ENCODE measurements at places on chromosomes 2 and 18.

- DNase-seq, result no peak
Observed at GRCh38 chr18:48470484-48471180, 61.4 kb upstream of the ZBTB7C start.

- no peak for DNase-seq
Observed at GRCh38 chr2:1620081-1620480, 124.2 kb downstream of the PXDN start.

DNA sequence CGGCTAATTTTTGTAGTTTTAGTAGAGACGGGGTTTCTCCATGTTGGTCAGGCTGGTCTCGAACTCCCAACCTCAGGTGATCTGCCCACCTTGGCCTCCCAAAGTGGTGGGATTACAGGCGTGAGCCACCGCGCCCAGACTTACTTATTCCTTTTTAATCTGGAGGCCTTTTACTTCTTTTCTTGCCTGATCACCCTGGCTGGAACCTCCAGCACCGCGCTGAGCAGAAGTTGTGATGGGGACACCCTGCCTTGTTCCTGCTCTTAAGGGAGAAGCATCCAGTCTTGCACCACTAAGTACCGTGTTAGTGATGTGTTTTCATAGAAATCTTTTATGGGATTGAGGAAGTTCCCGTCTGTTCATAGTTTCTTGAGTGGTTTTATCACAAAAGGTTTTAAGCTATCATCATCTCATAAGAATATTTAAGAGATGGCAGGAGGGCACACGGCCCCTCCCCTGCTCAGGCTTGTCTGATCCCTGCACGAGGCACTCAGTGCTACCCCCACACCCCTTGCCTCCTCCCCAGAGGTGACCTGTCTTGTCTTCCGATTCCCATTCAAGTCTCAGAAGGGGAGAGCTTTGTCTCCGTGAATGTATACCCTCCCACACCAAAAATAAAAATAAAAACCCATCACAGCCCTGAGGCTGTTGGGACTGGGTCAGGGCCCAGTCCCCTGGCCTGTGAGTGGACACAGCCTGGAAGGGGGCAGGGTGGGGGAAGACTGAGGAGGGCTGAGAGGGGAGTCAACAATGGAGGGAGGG lies 65.3 kb upstream of the SMAD7 start:
- DNase-seq, result no peak

GRCh38 chr2:143279672-143280071 lies 150.5 kb downstream of the ARHGAP15 start:
- DNase-seq, result no peak

GRCh38 chr2:64165706-64166105 lies 21.5 kb upstream of the PELI1 start:
- DNase-seq, result no peak

DNA sequence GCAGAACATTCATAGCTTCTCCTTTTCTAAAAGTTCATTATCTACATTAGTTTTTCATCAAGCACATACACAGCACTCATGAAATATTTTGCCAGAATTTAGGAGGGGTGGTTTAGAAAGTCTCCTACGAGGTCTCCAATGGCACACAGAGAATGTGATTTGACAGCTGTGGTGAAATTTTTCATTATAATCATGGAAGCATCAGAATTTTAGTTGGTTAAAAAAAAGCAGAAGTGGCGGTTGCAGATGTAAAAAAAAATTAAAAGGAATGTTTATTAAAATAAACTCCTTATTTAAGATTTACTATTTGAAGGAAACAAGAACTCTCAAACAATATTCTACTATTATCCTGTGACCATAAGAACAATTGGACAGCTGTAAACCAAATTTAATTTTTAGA lies 10.8 kb upstream of the RHBDD1 start:
- DNase-seq, result no peak

- DNase-seq, result no peak
Observed at GRCh38 chr2:227822416-227823003, 8.9 kb downstream of the CCL20 start.

GRCh38 chr2:80198042-80198441 lies 106.5 kb downstream of the LRRTM1 start:
- DNase-seq, result no peak

DNA sequence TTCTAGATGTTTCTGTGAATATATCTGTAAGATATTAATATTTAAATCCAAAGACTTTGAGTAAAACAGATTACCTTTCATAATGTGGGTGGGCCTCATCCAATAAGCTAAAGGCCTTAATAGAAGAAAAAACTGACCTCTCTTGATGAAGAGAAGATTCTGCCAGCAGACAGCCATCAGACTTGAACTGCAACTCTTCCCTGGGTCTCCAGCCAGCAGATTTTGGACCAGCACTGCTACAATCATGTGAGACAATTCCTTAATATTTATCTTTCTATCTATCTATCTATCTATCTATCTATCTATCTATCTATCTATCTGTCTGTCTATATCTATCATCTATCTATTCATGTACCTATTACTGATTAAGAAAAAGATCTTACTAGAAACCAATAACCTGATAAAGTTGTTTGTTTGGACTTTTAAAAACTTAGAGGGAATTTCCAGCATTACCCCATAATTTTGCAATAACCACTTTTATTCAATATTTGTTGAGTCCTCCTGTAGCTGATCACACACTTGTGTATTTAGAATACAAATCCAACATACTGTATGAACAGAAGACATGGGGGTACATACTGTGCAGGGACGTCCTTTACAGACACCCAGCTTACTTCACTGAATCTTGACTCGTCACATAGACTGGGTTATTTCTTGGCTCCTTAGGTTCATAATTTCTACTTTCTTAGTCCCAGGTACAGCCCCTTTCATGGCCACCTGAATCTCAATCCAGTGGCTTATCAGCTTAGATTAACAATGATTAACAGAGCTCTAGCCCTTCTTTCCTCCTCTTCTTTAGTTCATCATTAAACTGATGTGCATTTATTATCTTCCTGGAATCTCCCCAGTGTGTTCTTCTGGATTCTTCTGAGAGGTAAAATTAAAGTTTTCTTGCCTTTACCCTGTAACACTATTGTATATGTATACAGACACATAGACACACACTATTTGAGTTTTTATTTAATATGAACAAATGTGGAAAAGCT lies 27.2 kb upstream of the STAT4 start:
- no peak for DNase-seq

GRCh38 chr2:230267059-230267458 lies 41.5 kb downstream of the SP140 start:
- DNase-seq, result no peak

DNA sequence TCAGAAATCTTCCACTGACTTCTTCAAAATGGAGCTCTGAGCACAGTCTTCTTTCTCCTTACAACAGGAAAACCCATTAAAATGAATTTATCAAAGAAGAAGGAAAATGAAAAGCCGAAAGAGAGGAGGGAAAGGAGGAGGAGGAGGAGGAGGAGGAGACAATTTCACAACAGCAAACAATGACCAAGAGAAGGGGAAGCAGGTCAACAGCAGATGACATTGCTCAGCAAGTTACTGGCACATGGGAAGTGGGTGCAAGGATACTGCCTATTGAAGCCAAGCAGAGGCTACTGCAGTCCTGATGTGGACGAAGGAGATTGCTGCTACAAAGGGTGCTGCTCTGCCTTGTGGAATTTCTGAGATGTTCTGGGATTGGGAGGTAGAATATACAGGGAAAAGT lies 268.2 kb upstream of the FBXO11 start:
- no peak for DNase-seq

DNA sequence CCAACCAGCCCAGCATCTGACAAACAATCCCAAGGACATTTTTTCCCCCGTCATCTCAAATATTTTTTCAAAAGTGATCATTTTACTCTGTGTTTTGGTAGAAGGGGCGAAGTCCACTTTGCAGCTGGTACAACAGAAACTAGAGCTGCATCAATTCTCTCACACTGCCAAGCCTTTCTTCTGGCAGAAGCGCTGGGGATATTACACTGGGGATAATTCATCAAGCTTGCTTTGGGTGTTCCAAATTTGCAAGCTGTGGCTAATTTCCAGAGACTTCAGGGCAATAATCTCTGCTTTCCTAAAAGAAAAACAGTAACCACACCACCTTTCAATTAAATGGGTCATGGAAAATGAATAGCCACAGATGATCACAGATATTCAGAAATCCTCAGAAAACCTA lies 238.3 kb downstream of the SLC8A1 start:
- DNase-seq, result no peak

- DNase-seq, result no peak
Observed at GRCh38 chr2:219644801-219645480, 17.5 kb downstream of the SLC4A3 start.

- no peak for DNase-seq
Observed at GRCh38 chr2:233793465-233794127, 15.5 kb downstream of the MROH2A start.

DNA sequence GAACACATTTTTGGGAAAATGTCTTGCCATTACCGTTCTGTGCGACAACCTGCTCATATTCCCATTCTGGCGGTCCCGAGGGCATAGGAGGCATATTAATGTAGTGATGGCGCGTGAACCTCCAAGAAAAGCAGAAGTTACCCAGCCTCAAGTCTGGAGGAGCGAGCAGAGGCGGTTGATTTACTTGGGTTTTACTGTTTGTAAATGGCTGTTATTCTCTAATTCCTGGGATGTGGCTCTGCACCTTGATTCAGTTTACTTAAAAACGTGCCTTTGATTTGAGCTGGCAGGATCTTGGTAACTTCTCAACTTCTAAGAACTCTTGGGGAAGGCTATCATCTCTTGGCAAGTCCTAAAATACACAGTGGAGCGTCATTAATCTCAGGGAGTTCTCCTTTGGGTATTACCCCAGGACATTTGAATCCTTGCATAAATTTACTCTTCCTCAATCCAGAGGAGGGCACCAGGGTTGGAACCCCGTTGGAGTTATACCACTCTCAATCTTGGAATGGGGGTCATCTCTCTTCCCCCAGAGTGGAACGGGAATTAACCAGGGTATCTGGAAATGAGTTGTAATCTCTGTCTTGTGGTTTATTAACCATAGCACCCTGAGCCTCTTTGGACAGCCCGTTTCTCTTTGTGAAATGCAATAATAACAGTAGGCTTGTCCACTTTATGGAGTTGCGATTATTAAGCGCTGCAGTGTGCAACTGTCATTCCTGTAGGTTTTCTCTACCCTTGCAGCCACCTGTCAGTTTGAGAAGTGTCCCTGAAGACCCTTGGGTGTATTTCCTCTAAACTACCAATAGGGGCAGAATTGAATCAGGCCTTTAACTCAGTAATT lies 2.1 kb downstream of the HK2 start:
- no peak for DNase-seq

GRCh38 chr2:42124011-42124785 lies 45.0 kb upstream of the EML4 start:
- no peak for DNase-seq

GRCh38 chr2:159071190-159071915 lies 102.9 kb downstream of the TANC1 start:
- DNase-seq, result no peak

- no peak for DNase-seq
Observed at GRCh38 chr2:160220026-160220425, 20.0 kb upstream of the ITGB6 start.

DNA sequence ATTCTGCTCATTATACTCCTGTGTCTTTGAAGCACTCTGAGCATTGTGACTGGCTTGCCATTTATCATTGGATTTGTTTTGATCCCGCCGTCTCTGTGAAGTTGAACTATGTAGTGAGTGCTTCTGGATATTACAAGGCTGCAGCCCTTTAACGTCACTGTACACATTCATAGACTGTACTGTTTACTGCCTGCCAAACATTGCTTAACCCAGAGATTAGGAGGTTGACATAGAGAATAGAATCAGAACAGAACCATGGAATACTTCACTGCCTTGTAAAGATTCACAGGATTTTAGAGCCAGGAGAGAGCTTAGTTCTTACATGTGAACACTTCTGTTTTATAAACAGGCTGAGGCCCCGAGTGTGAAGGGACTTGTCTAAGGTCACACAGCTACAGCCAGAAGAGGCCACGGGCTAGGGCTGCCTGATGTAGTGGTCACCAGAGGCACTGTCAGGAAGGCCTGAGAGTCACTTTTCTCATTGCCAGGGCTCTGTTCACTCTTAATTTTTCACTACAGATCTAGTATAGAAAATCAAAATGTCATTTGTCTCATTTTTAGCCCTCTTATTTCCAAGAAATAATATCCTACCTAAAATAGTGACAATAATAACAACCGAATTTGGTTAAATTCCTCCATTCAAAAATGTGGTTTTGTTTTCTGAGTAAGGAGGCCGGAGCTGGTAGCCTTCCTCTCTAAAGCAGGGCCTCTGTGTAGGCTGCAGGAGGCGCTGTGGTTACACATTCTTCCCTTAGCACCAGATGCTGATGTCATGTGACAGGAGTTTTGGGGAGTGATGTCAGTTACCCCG lies 87.9 kb downstream of the UGGT1 start:
- no peak for DNase-seq

- no peak for DNase-seq
Observed at GRCh38 chr2:108969856-108970255, 19.2 kb downstream of the EDAR start.

GRCh38 chr2:45567288-45567963 lies 43.6 kb downstream of the SRBD1 start:
- no peak for DNase-seq

DNA sequence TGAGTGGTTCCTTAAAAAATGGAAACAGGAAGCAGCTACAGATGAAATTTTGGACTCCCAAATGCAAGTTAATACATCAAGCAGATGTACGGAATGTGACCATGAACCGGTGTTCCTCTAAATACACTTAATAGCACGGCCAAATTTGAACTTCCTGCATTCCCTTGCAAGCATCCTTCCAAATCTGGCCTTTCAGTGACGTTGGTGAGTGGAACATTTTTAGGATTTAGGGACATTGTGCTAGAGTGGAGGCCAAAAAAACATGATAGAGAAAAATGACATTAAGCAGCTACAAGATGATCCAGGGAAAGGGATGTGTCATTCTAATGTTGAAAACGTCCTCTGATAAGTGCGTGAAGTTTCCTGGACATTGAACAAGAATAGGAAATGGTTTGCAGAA lies 62.1 kb downstream of the CTAGE1 start:
- no peak for DNase-seq

GRCh38 chr2:41420872-41421271 lies 626.9 kb upstream of the PKDCC start:
- DNase-seq, result no peak

DNA sequence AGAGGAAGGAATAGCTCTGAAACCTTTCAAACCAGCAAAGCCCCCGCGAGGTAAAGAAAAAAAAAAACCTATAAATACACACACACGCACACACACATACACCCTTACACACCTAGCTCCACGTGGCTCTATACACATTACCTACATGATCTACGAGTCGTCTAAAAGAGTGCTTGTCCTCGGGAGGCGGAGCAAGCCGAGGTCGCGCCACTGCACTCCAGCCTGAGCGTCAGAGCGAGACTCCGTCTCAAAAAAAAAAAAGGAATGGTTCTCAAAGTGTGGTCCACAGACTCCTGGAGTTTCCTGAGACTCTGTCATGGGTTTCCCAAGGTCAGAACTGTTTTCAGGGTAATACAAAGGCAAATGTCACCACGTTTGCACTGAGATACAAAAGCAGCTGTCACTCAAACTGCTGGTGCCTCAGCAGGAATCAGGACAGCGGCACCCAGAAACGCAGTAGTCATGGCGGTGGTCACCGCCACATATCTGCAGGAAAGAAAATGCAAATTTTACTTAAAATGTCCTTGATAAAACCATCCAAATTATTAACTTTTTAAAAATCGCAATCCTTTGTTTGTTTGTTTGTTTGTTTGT lies 130.0 kb upstream of the GPC1 start:
- DNase-seq, result no peak

Measured in activated CD8-positive, alpha-beta memory T cell treated with anti-CD3 and anti-CD28 coated beads for 1 hour (primary cell).